ENCODE measurements at places on chromosomes 12 and 14. TPM values are rescaled to one million over a fixed set of nuclear protein-coding genes. Genes with fewer than 3 reads are reported as not detected.

- DNase-seq, result no peak
These were observed 998 bp downstream of the HNF1A start for GRCh38 chr12:120979220-120979861.

Gene KCNH3
- 0.20 TPM for polyA plus RNA-seq

Gene BICDL1
- polyA plus RNA-seq, result not detected

Gene TDP1
- 23.3 TPM for polyA plus RNA-seq
